Uterus (tissue), 4 donors: ENCODE measurements at places on chromosomes 6 and 20. TPM values are rescaled to one million over a fixed set of nuclear protein-coding genes. Genes with fewer than 3 reads are reported as not detected.

CST5 gene
- total RNA-seq: not detected

C4A gene
- total RNA-seq: 48.8 TPM

PTCRA gene
- total RNA-seq: not detected

CFB gene
- total RNA-seq: 32.6 TPM

DNA sequence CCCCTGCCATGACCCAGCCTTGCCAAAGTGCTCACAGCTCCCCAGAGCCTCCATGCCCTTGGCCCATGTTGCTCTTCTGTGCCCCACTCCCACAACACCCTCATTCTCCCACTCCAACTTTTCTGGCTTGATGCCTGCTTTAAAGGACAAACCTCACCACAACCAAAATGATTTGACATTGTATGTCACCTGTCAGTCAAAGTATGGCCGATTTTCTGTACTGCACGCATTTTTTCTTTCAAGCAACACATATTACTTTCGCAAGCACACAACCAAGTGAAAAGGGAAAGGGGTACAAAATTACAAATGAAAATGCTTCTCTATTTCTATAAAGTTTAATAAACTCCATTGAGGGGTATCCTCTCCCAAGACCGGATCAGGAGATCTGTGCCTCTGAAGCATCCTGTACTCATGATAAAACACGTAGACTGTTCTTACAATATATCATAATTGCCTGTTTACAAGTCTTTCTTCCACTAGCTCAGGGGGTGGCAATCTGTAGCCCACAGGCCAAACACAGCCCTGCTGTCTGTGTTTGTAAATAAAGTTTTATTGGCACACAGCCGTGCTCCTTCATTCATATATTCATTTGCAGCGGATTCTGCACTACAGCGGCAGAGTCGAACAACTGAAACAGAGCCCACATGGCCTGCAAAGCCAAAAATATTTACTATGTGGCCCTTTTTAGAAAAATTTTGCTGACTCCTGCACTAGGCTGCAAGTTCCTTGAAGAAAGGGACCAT is 32.5 kb downstream of the SLC22A23 start:
- no peak overlapping the region for H3K4me3 ChIP-seq
- no peaks in the 10 kb centered on the region for H3K27me3 ChIP-seq
- no peak overlapping the region for H3K27ac ChIP-seq
- no peaks in the 10 kb centered on the region for H3K36me3 ChIP-seq

- H3K27me3 ChIP-seq: no peaks in the 10 kb centered on the region
- H3K4me1 ChIP-seq: no peaks in the 10 kb centered on the region
- no peak for DNase-seq
- no peak overlapping the region for H3K4me3 ChIP-seq
- H3K36me3 ChIP-seq: no peaks in the 10 kb centered on the region
- H3K27ac ChIP-seq: no peak overlapping the region
These were observed 269.6 kb downstream of the GRIK2 start for GRCh38 chr6:101663100-101663499.

GRCh38 chr6:106757722-106758467 is 128.5 kb downstream of the QRSL1 start:
- H3K4me3 ChIP-seq: no peak overlapping the region
- no peaks in the 10 kb centered on the region for H3K4me1 ChIP-seq
- H3K27me3 ChIP-seq: no peaks in the 10 kb centered on the region
- H3K36me3 ChIP-seq: no peaks in the 10 kb centered on the region

DNA sequence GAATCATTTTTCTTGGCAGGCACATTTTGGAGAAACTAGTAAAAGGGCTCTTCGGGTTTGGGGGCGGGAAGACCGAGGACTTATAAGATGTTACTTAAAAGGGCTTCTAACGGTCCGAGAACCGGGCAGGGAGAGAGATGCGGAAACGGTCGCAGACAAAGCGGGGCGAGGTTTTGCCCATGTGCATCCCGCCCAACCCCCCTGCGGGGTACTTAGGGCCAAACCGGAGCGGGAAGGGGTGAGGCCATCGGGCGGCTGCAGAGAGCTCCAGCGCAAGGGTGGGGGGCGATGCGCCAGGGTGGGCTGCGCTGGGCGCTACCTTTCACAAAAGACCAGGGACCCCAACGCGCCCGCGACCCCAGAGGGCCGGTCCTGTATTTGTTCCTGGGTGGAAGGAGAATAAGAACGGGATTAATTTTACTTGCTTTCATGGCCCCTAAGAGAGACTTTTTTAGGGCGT is 616 bp downstream of the TUBB start:
- no peaks in the 10 kb centered on the region for H3K27me3 ChIP-seq
- H3K4me1 ChIP-seq: no peaks in the 10 kb centered on the region
- peak overlapping the region; percentile 59 for H3K4me3 ChIP-seq
- peak overlapping the region; percentile 91 for H3K27ac ChIP-seq
- H3K36me3 ChIP-seq: no peaks in the 10 kb centered on the region

DNA sequence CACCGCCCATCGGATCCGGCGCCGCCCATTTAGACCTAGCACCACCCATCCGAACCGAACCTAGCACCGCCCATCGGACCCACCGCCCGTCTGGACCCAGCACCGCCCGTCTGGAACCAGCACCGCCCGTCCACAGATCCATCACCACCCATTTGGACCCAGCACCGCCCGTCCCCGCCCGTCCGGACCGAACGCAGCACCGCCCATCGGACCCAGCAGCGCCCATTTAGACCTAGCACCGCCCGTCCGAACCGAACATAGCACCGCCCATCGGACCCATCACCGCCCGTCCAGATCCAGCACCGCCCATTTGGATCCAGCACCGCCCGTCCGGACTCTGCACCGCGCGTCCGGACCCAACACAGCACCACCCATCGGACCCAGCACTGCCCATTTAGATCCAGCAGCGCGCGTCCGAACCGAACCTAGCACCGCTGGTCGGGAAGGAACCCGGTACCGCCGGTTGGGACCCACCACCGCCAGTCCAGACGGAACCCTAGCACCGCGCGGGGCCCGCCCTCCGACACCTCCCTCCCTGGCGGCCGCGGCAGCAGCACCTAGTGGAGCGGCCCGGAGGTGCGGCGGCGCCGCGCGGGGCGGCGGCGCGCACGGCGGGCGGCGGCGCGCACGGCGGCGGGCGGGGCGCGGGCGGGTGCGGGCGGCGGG is 348 bp upstream of the AFDN start:
- peak overlapping the region; percentile 82 for H3K27ac ChIP-seq
- H3K4me1 ChIP-seq: no peaks in the 10 kb centered on the region
- no peaks in the 10 kb centered on the region for H3K36me3 ChIP-seq
- peak; percentile 75 for DNase-seq
- H3K27me3 ChIP-seq: no peaks in the 10 kb centered on the region

- H3K36me3 ChIP-seq: no peaks in the 10 kb centered on the region
- DNase-seq: no peak
- H3K27me3 ChIP-seq: no peaks in the 10 kb centered on the region
- H3K4me1 ChIP-seq: no peaks in the 10 kb centered on the region
These were observed 801 bp downstream of the CCDC28A start for GRCh38 chr6:138774370-138774769.

- no peaks in the 10 kb centered on the region for H3K4me1 ChIP-seq
- H3K27ac ChIP-seq: no peak overlapping the region
- no peak for DNase-seq
- H3K27me3 ChIP-seq: no peaks in the 10 kb centered on the region
- H3K4me3 ChIP-seq: no peak overlapping the region
These were observed 16.3 kb upstream of the CST9L start for GRCh38 chr20:23584434-23585199.
